ENCODE measurements at places on chromosomes 7 and 10. TPM values are rescaled to one million over a fixed set of nuclear protein-coding genes. Genes with fewer than 3 reads are reported as not detected.

CALML5 gene
- polyA plus RNA-seq = not detected

SPDYE2 gene
- not detected for polyA plus RNA-seq

CNTNAP2 gene
- polyA plus RNA-seq = 21.3 TPM

PRKG1 gene
- 117 TPM for polyA plus RNA-seq

FKBP6 gene
- polyA plus RNA-seq = not detected

SPDYE11 gene
- 1.4 TPM for polyA plus RNA-seq

RGR gene
- 3.0 TPM for polyA plus RNA-seq

RAPGEF5 gene
- 16.7 TPM for polyA plus RNA-seq

ODAD2 gene
- polyA plus RNA-seq = not detected

KCP gene
- polyA plus RNA-seq = 0.13 TPM

CLDN4 gene
- not detected for polyA plus RNA-seq

PLAU gene
- not detected for polyA plus RNA-seq

LDB3 gene
- 2.1 TPM for polyA plus RNA-seq

C10orf67 gene
- polyA plus RNA-seq = not detected

NPC1L1 gene
- not detected for polyA plus RNA-seq

ZNF12 gene
- 23.9 TPM for polyA plus RNA-seq

RNF32 gene
- 1.6 TPM for polyA plus RNA-seq

CYP26C1 gene
- polyA plus RNA-seq = not detected

PDZD7 gene
- 5.0 TPM for polyA plus RNA-seq

TUBB8 gene
- polyA plus RNA-seq = not detected

TRIL gene
- 16.1 TPM for polyA plus RNA-seq

SNX8 gene
- polyA plus RNA-seq = 2.8 TPM

Measured in Purkinje cell (primary cell).